ENCODE measurements at places on chromosomes 16 and 17.

- DNase-seq, result no peak
These were observed 51.7 kb downstream of the NXN start for GRCh38 chr17:927611-928461.

DNA sequence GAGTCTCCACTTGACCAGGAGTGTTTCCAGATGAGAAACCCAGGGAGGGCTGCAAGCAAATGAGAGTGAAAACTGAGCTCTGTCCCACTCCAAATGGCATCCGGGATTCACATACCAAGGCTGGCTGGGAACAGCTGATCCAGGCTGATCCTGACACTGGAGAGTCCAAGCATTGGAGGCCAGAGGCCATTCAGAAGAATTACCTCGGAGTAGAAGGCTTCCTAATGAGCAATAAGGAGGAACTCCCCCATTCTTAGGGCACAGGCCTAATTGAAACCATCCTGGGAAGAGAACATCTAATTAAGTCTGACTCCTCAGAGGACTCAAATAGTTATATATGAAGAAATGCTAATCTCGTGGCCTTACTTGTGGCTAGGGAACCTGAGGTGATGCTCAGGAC lies 142.8 kb downstream of the PRKCA start:
- no peak for DNase-seq

- DNase-seq, result no peak
These were observed 77.0 kb upstream of the ZNF423 start for GRCh38 chr16:49932946-49933345.

- no peak for DNase-seq
These were observed 271.0 kb downstream of the PHKB start for GRCh38 chr16:47732122-47732521.

GRCh38 chr16:53100889-53101288 lies 46.1 kb downstream of the CHD9 start:
- no peak for DNase-seq

DNA sequence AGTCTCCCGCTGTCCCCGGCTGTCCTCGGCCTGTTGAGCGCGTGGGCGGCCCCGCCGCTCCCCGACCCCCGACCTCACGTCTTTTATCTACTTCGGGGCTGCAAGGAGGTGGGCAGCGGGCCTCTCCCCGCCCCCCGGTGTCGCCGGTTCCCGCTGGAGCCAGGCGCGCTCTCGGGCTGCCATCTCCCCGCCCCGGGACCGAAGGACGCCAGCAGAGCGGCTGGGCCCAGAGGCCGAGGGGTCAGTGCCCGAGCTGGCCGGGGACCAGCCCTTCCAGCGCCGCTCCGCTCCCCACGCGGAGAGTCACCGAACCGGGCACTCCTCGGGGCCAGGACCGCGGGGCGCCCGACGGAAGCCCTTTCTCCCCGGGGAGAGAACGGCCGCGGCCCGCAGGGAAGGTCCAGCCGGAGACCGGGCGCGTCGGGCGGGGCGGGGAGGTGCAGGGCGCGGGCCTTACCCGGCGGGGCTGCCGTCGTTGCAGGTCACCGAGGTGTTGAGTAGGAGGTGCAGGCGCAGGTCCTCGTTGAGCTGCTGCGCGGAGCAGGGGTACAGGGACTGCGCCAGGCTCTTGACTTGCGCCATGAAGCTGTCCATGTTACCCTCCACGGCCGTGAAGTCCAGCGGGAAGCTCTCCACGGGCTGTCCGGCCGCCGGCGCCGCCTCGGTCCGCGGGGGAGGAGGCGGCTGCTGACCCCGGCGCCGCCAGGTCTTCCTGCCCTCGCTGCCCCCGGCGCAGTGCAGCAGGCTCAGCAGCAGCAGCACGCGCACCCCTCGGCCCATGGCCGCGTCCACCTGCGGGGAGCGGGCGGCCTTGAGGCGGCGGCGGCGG lies 643 bp downstream of the NOTUM start:
- no peak for DNase-seq

DNA sequence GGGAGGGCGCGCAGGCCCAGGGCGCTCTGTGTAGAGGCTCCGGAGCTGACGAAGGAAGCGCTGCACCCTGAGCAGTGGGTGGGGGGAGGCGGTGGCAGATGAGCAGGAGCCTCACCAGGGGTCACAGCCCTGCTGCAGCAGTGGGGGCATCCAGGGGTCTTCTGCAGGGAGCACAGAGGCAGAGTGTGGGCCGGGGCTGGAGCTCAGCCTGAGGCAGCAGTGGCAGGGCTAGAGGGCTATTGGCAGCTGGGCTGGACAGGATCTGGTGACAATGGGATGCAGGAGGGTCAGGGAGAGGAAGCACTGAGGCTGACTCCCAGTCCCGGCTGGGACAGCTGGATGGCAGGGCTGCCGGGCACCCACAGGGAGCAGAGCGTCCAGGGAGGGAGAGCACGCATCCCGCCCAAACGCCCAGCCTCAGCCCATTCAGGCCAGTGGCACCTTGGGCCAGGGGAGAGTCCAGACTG lies 21.0 kb downstream of the KDM8 start:
- no peak for DNase-seq

- no peak for DNase-seq
These were observed 54.8 kb downstream of the VAC14 start for GRCh38 chr16:70746040-70746707.

DNA sequence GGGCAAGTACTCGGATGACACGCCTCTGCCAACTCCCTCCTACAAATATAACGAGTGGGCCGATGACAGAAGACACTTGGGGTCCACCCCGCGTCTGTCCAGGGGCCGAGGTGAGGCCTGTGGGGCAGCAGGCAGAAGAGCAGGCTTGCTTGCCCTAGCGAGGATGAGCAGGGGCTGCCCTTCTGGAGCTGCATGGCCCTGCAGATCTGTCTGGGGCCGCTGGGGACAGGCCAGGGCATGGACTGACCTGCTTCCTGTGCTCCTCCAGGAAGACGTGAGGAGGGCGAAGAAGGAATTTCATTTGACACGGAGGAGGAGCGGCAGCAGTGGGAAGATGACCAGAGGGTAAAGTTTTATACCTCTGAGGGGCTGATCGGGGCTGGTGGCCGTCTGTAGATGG lies 5.3 kb downstream of the DHX38 start:
- no peak for DNase-seq

- no peak for DNase-seq
These were observed 826 bp downstream of the LYZL6 start for GRCh38 chr17:35942588-35943186.

GRCh38 chr16:83859265-83859664 lies 39.6 kb upstream of the MLYCD start:
- DNase-seq, result no peak

DNA sequence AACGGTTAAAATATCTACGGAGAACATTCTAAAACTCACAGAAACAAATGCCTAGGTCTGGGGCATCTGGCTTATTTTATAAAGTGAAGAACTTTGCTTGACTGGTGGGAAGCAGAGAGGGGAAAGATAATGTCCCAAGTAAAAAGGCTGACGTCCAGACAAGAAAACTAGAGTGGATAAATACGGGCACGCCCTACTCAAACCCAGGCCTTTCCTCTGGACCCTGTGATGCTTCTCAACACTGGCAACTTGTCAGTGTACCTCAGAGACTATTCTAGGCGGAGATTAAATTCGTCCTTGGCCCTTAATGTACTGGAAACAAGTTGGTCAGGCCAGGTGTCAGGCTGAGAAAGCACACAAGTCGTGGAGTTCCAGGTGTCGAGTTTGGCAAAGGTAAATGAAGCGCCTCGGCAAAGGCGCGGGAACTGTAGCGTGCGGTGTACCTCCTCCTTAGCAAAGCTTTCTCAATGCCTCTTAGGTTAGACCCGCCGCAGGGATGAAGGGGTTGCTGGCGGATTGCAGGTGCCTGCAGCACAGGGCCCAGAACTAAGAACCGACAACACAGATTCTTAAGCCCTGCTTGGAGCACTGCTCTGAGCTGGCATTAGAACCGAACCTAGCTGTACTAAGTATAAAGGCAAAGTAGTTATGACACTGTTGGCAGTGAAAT lies 668 bp upstream of the UNK start:
- DNase-seq, result no peak

DNA sequence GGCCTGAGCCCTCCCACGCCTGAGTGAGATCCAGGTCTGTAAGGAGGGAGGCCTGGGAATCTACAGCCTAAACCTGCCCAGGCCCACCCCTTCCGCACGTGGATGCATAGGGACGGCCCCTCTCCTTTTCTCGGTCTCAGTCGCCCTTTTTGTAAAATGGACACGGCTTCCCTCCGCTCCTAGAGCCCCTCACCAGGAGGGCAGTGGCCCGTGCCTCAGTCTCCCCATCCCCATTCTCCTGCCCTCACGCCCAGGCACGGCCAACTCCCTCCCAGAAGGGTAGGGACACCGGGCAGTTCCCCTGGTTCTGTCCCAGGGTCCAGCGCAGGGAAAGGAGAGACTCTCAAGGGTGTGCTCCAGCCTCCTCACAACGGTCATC lies 48.1 kb downstream of the WNT3 start:
- DNase-seq, result no peak

DNA sequence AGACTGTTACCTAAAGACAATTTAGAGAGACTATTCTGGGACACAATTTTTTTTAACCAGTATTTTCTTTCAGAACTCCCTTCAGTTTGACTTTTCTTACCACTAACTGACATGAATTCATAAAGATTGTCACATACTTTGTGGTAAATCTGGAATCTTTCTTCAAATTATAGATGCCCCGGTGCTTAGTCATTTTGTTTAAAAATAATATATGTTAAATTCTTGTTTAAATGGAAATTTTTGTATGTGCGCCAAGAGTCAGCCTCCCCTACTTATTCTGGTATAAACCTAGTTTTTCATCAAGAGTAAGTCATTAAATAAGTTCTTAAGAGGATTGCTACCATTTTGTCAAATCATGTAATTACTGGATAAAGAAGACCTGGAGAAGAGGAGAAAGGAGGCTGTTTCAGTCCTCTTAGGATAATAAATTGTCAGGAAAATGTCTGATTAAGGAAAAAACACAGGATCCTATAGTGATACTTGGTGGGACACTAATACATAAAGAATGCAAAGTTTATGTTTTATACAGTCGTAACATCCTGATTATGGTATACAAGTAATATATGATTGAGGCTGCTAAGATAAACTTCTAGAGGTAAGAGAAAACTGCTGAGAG lies 424.4 kb downstream of the PMP22 start:
- DNase-seq, result no peak

DNA sequence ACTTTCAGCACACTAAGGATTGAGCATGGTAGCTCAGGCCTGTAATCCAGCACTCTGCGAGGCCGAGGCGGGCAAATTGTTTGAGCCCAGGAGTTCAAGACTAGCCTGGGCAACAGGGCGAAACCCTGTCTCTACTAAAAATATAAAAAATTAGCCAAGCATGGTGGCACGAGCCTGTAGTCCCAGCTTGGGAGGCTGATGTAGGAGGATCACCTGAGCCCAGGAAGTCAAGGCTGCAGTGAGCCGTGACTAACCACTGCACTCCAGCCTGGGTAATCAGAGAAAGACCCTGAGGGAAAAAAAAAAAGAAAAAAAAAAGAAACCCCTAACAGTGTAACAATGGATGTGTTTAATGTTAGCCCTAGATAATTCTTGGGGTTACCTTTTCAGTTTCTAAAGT lies 24.0 kb downstream of the PARN start:
- DNase-seq, result no peak

- no peak for DNase-seq
These were observed 6.2 kb downstream of the SP2 start for GRCh38 chr17:47902039-47902744.

- DNase-seq, result no peak
These were observed 134.2 kb downstream of the MGAT5B start for GRCh38 chr17:77002103-77003045.

DNA sequence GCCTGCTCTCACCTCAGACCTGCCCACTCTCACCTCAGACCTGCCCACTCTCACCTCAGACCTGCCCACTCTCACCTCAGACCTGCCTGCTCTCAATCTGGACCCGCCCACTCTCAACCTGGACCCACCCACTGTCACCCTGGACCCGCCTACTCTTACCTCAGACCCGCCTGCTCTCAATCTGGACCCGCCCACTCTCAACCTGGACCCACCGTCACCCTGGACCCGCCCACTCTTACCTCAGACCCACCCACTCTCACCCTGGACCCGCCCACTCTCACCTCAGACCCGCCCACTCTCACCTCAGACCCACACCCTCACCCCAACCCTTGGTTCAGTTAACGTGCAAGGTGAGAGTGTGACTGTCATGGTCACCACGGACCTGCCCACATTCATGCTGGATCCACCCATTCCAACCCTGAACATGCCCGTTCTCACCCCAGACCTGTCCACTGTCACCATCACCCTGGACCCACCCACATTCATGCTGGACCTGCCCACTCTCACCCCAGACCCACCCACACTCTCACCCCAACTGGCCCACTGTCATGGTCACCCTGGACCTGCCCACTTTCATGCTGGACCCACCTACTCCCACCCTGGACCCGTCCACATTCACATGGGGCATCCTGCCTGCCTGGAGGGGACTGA lies 31.2 kb upstream of the ENPP7 start:
- DNase-seq, result no peak

DNA sequence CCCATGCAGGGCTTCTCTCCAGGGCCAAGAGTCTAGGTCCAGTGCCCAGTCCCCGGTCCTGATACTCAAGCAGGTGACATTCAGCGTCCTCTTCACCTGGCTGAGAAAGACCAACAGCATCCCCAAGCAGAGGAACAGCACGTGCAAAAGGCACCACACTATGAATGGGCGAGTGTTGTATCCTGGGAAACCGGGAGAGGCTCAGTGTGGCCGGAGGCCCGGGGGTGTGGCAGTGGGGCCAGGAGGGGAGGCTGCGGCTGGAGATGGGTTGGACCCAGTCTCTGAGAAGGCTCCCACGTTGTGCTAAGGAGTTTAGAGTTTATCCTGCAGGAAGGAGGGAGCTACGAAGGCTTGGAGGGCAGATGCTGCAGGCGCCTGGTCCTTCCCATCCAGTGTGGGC lies 13.5 kb downstream of the ABR start:
- DNase-seq, result no peak

- no peak for DNase-seq
These were observed 1.9 kb upstream of the YBX2 start for GRCh38 chr17:7296189-7296861.
